Tibial artery (tissue), 4 donors: ENCODE measurements at places on chromosomes 1 and 21.

GRCh38 chr1:204431310-204432184 is 19.9 kb upstream of the PPP1R15B start:
- peak; percentile 88 for DNase-seq

DNA sequence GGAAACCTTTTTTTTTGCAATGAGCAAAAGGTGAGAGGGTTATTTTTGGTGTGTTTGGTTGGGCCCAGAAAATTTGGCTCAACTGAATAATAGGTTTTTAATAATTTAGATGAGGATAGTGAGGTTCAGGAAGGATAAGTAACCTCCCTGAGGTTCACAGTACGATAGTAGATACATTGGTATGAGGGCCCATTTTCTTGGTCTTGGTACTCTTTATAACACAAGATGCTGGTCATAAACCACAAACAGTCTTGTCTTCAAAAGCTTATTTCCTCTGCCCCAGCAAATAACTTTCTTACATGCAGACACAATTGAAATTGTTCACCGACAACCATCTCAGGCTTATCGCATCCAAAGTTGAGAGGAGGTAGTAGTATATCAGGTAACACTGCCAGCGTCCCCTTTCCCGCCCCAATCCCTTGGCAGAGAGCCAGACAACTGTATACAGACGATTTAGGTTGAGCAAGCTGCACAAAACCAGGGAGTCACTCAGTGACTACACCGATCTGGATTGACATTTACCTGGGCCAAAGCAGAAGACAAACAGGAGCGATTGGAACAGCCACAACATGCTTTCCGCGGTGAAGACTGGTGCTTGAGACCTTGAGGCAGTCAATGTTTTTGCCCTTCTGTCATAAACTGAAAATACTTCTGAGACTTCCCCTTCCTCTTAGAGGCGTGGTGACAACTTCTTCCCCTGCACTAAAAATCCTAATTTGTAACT is at the start of gene SLAMF6:
Gene SLAMF6 (minus strand): TSS at position 634 of the 724 bp plus-strand sequence. CDS start 63 bp downstream, at position 571.
- DNase-seq: no peak

DNA sequence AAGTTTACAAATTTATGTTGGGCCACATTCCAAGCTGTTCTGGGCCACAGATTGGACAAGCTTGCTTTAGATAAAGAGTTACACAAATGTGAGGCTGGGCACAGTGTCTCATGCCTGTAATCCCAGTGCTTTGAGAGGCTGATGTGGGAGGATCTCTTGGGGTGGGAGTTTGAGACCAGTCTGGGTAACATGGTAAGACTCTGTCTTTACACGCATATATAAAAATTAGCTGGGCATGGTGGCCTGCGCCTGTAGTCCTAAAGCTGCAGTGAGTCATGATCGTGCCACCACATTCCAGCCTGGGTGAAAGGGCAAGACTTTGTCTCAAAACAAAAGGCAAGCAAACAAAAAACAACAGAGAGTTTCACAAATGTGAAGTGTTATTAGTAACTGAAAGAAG is 5.9 kb upstream of the VCAM1 start:
- no peak for DNase-seq

GRCh38 chr1:41255978-41256377 is 13.9 kb upstream of the SCMH1 start:
- no peak for DNase-seq

DNA sequence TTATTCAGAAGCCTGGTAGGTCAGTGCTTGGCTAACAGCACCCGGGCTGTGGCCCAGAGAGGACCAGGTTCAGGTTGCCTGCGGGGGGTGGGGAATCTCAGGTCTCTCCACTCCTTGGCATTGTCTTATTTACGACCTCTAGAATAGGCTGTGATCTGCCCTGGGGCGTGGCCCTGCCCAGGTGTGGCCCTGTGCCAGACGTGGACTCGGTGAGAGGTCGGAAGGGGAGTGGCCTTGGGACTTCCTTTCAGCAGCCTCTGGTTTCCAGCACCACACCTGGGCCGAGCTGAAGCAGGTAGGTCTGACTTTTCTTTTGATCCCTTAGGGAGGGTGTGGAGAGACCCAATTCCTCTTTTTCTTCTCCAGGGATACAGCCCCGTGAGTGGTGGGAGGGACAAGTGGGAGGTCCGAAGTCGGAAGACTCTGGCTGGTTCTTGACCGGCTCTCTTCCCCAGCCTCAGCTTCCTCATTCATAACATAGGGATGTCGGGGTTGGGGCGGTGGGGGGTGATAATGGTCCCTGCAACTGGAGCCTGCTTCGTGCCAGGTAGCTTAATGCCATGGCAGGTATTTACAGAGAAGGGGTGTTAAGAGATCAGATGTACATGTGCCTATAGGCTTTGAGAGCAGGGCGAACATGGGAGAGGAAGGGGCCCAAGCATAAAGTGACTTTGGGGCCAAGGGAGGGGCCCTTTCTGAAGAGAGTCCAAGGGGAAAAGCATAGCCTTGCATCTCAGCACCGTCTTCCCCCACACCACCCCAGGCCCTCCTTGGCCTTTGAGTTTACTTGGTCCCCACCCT is 16.5 kb downstream of the ACOT11 start:
- no peak for DNase-seq

DNA sequence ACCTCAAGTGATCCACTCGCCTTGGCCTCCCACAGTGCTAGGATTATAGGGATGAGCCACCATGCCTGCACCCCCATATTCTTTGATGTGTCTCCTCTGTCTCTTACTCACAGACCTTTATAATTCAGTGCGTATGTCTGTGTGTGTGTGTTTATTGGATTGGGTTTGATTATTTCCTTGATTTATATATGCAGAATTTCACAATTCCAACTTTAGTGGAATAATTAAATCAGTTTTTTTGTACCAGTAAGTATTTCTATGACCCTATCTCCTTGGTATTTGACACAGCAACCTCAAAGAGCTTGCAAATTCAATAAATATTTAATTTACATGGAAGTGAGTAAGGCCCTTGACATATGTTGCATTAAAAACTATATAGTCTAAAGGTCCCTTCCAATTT is 333.9 kb upstream of the ADAMTS5 start:
- DNase-seq: no peak

DNA sequence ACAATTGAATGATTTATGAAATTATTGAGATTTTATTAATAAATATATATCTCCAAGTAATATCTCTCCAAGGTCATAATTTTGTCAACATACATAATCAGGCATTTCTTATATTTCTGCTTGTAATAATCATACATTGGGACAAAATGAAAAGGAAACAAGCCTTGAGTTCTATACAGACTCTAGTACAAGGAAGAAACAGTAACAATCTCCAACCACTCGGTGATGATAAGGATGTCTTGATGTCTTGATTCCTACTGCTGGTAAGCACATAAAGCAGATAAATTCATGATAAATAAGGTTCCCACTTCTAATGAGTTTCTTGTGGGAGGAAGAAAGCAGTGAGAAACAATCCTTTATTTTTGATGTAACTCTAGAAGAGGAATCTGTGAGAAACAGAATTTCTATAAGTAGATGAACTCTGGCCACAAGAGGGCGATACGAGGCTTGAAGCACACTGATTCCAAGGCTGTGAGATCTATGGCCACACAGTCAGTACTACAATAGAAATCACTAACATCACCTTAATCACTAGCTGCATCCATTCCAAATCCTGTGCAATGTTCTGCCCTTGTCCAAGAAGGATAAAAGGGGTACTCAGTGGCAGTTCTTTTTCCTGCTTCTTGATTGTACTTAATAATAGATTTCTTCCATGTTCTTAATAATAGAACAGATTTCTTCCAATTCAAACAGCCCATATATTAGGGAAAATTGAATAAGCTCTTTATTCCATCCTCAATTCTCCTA is 41.4 kb upstream of the LRRC8B start:
- peak; percentile 75 for DNase-seq

- no peak for DNase-seq
Observed at GRCh38 chr1:244974106-244974505, 109.8 kb upstream of the HNRNPU start.

DNA sequence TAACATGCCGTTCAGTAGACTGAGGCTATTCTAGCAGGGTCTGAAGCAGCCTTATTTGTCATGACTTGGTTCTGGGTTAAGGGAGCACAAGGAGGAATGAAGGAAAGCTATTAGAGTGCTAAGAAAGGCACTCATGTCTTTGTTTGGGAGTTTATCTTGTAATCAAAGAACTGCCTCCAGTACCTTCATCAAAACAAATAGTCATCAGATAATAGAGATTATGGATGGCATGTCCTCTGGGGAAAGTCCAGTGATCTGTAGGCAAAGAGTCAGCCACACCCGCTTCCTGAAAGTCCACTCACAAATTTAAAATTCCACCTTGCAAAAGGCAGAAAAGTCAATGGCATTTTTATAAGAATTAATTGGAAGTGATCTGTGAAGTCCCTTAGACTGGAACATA is 56.8 kb downstream of the ESRRG start:
- no peak for DNase-seq

DNA sequence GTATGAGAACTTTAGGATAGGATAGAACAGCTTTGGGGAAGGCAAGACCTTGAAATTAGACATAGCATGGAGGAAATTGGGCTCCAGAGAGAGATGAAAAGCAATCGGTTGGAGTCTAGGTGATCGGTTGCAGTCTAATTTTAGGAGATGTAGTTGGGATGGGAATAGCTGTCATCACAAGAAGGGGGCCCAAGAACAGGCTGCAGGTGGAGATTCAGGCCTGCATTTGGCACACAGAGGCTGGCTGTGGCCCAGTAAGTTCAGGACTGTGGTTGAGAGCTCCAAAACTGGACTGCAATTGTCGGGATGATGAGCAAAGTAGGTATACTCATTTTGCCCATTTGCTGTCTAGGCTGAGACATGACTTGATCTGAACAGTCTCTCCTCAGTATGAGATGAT is 301.3 kb upstream of the B3GALT2 start:
- DNase-seq: no peak

DNA sequence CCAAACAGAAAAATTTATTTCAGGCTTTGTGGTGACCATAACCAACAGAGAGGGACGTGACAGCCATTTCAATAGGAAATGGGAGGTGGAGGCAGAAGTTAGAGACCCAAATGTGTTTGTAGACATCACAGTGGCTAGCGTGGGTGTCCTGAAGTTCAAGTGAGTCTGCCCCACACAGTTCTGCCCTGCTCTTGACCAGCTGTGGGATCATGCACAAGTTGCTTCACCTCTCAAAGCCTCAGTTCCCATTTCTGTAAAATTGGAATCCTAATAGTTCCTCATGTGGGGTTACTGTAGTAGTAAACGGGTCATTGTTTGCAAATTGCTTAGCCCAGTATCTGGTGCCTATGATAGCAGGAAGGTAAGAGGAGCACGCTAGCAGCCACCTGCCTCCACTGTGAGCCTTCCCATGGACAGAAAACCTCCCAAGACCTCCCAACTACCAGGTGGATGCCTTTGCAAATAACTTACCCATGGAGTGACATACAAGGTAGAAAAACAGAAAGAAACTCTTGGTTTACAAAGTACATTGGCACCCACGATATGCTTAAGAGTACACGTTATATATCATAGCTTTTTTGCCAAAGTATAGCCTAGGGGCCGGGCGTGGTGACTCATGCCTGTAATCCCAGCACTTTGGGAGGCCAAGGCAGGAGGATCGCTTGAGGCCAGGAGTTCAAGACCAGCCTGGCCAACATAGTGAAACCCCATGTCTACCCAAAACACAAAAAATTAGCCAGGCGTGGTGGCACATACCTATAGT is 29.1 kb downstream of the FHAD1 start:
- DNase-seq: no peak

GRCh38 chr1:19010503-19010902 is 54.0 kb upstream of the IFFO2 start:
- no peak for DNase-seq

- DNase-seq: no peak
Observed at GRCh38 chr1:95386371-95386770, 152.4 kb downstream of the RWDD3 start.

DNA sequence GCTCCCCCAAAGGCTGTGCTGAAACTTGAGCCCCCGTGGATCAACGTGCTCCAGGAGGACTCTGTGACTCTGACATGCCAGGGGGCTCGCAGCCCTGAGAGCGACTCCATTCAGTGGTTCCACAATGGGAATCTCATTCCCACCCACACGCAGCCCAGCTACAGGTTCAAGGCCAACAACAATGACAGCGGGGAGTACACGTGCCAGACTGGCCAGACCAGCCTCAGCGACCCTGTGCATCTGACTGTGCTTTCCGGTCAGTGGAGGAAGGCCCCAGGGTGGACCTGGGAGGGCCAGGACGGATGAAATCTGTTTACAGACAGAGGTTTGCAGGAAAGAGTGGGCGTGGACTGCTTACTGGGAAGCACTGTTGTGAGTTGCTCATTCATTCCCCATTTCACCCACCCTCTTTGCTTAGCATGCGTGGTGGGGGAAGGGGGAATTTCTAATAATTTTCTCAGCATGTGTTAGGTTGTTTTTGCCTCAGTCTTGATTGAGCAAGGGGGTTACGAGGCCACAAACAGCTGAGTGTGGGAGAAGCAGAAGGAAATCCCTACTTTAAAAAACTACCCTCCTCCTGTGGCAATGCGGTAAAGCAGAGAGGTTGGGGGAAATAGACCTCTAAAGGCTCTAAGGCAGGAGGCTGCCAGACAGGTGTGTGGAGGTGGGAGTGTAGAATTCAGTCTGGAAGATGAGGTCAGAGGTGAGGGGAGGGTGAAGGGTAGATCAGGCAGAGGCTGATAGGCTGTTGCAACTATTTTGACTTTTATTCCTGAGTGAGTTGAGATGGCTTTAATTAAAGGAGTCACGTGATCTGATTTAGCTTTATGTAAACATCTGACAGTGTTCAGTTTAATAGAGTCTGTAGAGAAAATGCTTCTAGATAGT is 1.3 kb downstream of the FCGR2A start:
- DNase-seq: no peak

DNA sequence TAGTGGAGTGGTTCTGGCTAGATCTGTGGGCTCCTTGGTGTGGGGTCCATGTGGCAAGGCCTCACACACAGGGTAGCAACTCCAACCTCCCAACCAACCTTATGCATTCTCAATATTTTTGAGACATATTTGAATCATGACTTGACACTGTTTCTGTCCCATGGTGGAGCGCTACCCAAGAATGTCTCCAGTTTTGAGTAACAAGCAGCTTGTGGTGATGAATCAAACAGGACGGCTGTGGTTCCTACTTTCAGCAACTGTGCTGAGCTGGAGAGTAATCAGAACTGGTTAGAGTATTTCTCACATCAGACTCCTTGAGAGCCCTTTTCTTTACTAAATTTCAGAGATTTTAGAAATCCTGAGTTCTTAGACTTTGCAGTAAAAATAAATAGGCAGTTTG is 3.1 kb downstream of the LCE3D start:
- no peak for DNase-seq

GRCh38 chr1:62423580-62424242 is 13.1 kb upstream of the USP1 start:
- no peak for DNase-seq

DNA sequence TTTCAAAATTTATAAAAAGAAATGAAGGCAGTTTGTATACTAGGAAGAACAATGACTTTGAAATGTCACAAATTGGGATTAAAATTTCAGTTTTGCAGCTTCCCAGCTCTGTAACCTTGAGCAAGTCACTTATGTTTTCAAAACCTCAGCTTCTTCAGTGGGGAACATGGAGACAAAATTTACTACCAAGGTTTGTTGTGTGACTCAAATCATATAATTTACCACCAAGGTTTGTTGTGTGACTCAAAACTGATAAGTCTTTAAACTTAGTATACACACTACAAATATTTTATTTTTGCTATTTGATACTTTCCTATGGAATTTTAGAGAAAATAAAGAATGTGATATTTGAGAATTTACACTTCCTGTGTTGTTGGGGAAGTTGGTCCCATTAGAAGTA is 219.9 kb downstream of the KCTD3 start:
- no peak for DNase-seq
